ENCODE measurements at places on chromosomes 2 and 18.
A peak's percentile ranks its signal among the peaks of the same experiment; 100 is the strongest.

GRCh38 chr2:237673130-237674001, 46.0 kb downstream of the LRRFIP1 start:
- DNase-seq: peak; percentile 75

- DNase-seq: no peak
Observed at GRCh38 chr2:95174031-95174542, 8.5 kb downstream of the ZNF2 start.

- DNase-seq: no peak
Observed at GRCh38 chr2:97688062-97688827, 18.7 kb downstream of the C2orf92 start.

- no peak for DNase-seq
Observed at GRCh38 chr18:35438480-35439234, 59.1 kb downstream of the INO80C start.

- no peak for DNase-seq
Observed at GRCh38 chr2:101479328-101479727, 4.4 kb upstream of the RFX8 start.

GRCh38 chr18:70293166-70293565, 4.3 kb downstream of the SOCS6 start:
- no peak for DNase-seq

GRCh38 chr2:67571785-67572718, 174.9 kb downstream of the ETAA1 start:
- DNase-seq: no peak

DNA sequence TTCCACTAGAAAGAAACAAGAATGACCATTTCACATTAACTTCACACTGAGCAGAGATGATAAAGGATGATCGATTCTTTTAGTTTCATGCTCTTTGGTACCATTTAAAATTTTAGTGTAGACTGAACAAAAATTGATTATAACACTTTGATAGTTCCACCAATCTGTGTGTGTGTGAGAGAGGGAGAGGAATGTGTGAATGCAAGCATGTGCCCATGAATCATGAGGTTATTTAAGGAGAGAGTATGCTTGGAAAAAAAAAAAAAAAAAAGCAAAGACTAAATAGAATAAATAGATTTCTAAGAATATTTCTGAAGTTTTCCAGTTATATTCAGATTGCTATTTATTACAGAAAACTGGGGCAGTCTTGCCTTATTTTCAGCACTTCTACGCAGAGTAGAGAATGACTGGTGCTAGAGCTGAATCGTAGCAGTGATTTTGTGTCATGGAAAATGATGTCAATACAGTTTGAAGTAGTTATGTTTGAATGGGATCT, 900.8 kb downstream of the SLC4A3 start:
- no peak for DNase-seq
